Thoracic aorta (tissue), 2 donors: ENCODE measurements at places on chromosomes 2 and 18.
A peak's percentile ranks its signal among the peaks of the same experiment; 100 is the strongest.

DNA sequence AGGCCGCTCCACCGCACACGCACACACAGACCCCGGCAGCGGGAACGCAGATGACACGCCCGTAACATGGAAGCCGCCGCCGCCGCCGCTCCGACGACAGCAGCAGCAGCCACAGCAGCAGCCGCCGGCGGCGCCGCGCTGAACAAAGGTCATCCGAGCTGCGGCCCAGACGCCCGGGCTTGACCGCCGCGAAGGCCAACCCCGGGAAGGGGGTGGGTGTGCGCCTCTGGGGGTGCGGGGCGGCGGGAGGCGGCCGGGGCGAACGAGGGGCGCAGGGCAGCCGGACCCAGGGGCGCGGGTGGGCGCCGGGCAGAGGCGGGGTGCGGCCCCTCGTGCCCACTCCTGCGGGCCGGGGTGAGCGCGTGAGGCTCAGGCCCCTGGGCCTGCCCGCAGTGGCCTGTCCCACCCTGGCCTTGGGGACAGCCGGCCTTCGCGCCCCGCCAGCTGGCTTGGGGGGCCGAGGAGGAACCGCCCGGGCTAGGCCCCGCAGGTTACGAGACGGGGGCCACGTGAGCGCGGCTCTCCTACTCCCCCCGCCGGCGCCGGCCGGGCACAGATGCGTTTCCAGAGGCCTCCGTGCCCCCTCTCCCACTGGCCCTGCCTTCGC, 1.0 kb upstream of the ZNF532 start:
- H3K4me1 ChIP-seq = peaks cover 88% of the 10 kb centered on the region
- no peaks in the 10 kb centered on the region for H3K36me3 ChIP-seq
- H3K27me3 ChIP-seq = no peaks in the 10 kb centered on the region

DNA sequence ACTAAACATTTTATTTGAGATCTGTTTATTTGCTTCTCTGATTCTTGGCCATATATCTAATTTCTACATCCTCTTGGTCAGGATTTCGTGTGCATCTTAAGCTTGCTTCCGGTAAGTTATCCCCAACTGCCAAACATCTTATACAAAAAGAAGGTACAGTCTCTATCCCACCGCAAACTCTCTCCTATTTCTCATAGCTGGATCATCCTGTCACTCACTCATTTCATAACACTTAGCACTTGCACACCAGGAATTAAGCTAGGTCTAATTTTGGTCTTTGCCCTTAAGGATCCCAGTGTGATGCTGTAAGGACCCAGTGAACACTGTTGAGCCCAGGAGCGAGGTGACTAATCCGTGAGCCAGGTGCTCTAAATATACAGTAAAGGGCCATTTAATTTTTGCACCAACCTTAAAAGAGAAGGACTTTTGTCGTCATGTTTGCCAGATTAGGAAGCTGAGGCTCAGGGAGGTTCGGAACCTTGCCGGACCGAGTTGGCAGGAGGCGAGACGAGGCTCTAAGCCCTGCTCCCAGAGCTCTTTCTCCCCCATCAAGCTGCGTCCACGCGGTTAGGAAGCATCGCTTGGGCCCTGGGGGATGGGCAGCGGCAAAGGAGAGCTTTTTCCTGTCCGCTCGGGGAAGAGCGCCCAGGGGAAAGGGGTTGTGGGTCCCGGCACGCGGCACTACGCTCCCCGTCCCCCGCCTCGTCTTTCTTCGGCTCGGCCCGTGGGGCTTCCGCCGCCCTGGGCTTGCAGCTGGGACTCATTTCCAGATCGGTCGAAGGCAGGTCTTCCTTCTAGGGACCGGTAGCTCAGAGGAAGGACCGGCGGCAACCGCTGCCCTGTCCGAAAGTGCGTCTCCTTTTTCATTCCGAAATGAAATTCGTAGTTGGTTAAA, 4.1 kb upstream of the ITPRIPL1 start:
- peak overlapping the region; percentile 71 for H3K4me3 ChIP-seq
- no peaks in the 10 kb centered on the region for H3K36me3 ChIP-seq
- H3K27me3 ChIP-seq = no peaks in the 10 kb centered on the region
- H3K27ac ChIP-seq = no peak overlapping the region

DNA sequence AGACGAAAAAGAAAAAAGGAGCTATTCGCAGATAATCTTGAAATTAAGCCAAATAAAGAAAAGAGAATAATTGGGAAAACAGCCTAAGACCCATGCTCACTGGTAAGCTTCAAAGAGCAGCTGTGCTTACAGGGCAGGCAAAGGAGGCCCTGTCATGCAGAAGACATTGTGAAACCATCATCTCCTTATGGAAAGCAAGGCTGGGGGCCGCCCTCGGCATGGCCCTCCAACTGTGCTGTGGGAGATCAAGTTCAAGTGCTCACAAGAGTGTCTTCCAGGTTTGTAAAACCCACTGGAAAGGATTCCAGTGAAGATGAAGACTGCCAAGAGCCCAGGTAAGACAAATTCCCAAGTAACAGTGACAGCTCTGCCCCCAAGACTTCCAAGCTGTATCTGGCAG, 32.2 kb downstream of the ACVR1 start:
- no peaks in the 10 kb centered on the region for H3K27me3 ChIP-seq
- no peak overlapping the region for H3K4me3 ChIP-seq
- DNase-seq = no peak

GRCh38 chr2:196592331-196592910, 47.1 kb upstream of the CCDC150 start:
- DNase-seq = no peak
- peak overlapping the region; percentile 93 for H3K4me3 ChIP-seq
- H3K27me3 ChIP-seq = no peaks in the 10 kb centered on the region
- H3K36me3 ChIP-seq = no peaks in the 10 kb centered on the region
- no peaks in the 10 kb centered on the region for H3K4me1 ChIP-seq
- peak overlapping the region; percentile 42 for H3K27ac ChIP-seq

- H3K27ac ChIP-seq = no peak overlapping the region
- H3K27me3 ChIP-seq = no peaks in the 10 kb centered on the region
- H3K4me1 ChIP-seq = peaks cover 20% of the 10 kb centered on the region
- H3K4me3 ChIP-seq = no peak overlapping the region
- H3K36me3 ChIP-seq = no peaks in the 10 kb centered on the region
- no peak for DNase-seq
Observed at GRCh38 chr2:110120171-110121051, 4.8 kb upstream of the MALL start.

- H3K4me1 ChIP-seq = peaks cover 17% of the 10 kb centered on the region
- no peak for DNase-seq
- no peak overlapping the region for H3K27ac ChIP-seq
- H3K4me3 ChIP-seq = no peak overlapping the region
Observed at GRCh38 chr2:215680605-215681598, 245.0 kb upstream of the FN1 start.

DNA sequence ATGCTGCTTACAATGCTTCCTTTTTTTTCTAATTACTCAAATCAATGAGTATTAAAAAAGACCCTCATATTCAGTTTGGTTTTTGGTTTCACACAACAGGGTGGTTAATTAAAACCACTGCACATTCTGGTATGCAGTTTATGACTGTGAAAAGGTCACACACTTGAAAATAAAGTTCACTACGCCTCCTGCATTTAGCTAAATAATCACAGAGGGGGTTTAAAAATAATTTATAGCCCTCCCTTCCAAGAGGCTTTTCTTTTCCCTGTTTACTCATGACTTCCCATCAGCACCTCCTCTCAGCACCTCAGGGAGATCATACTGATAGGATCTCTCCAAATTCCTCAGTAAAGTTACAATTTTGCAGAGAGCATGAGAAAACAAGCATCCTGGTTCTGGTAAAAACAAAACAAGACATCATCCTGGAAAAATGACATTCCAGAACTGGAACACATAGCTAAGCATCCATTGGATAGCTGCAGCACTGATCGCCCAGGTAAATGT, 129.5 kb upstream of the TMEM200C start:
- no peaks in the 10 kb centered on the region for H3K4me1 ChIP-seq
- no peak overlapping the region for H3K4me3 ChIP-seq
- no peaks in the 10 kb centered on the region for H3K27me3 ChIP-seq
- H3K27ac ChIP-seq = no peak overlapping the region

GRCh38 chr2:237191714-237192081, 106.0 kb downstream of the COPS8 start:
- no peak overlapping the region for H3K4me3 ChIP-seq
- no peaks in the 10 kb centered on the region for H3K27me3 ChIP-seq
- H3K27ac ChIP-seq = no peak overlapping the region
- DNase-seq = no peak
- H3K4me1 ChIP-seq = no peaks in the 10 kb centered on the region

DNA sequence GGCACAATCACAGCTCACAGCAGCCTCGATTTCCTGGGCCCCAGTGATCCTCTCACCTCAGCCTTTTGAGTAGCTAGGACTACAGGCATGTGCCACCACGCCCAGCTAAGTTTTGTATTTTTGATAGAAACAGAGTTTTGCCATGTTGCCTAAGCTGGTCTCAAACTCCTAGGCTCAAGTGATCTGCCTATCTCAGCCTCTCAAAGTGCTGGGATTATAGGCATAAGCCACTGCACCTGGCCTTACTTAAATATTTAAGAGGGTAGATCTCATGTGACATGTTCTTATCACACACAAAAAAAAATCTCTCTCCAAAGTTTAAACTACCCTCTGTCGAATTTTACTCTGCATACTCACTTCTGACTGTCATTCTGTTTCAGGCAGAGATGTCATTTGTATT, 75.4 kb upstream of the CHRNA1 start:
- H3K36me3 ChIP-seq = no peaks in the 10 kb centered on the region
- no peak overlapping the region for H3K4me3 ChIP-seq
- DNase-seq = no peak

- no peak for DNase-seq
- H3K36me3 ChIP-seq = peaks cover 18% of the 10 kb centered on the region
- peak overlapping the region; percentile 81 for H3K27ac ChIP-seq
- peaks cover 34% of the 10 kb centered on the region for H3K4me1 ChIP-seq
Observed at GRCh38 chr2:217740178-217740577, 262.6 kb downstream of the TNS1 start.

- no peak for DNase-seq
- peaks cover 18% of the 10 kb centered on the region for H3K4me1 ChIP-seq
- H3K27me3 ChIP-seq = no peaks in the 10 kb centered on the region
- H3K4me3 ChIP-seq = no peak overlapping the region
Observed at GRCh38 chr18:10351219-10351818, 103.1 kb upstream of the APCDD1 start.

DNA sequence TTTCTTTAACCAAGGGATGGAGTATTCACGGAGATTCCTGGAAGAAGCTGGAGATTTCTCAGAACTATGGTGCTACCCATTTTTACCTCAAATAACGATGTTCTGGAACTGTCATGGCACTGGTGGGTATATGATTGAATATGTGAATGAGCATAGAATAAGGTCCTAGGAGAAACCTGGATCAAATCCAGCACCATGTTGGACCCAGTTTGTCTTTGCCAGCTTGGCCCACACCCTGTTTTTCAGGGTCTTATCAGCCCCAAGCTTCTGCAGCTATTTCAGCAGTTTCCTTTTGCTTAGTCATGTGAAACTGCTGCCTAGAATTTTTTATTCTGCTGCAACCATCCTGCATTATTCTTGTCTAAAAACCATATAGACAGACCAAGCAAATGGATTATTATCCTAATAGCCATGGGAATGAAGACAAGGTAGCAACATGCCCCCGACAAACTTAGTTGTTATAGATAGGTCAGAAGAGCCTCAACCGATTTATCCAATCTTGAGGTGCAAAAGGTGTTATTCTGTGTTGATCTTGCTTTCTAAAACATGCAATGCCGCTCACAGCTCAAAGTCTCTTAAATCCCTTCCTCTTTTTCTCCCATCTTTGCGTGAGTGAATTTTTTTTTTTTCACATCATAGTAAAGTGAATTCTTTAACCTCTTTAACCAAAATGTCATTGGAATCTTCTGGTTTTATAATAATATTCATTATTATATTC, 133.6 kb downstream of the PRPF40A start:
- no peak overlapping the region for H3K4me3 ChIP-seq
- H3K36me3 ChIP-seq = no peaks in the 10 kb centered on the region
- DNase-seq = no peak

- no peaks in the 10 kb centered on the region for H3K36me3 ChIP-seq
- H3K27ac ChIP-seq = no peak overlapping the region
- H3K4me1 ChIP-seq = no peaks in the 10 kb centered on the region
- H3K27me3 ChIP-seq = no peaks in the 10 kb centered on the region
Observed at GRCh38 chr2:1041012-1041805, 90.6 kb downstream of the SNTG2 start.

GRCh38 chr2:24021122-24021998, 11.5 kb downstream of the MFSD2B start:
- peaks cover 7% of the 10 kb centered on the region for H3K36me3 ChIP-seq
- no peak overlapping the region for H3K27ac ChIP-seq
- no peaks in the 10 kb centered on the region for H3K27me3 ChIP-seq
- H3K4me3 ChIP-seq = no peak overlapping the region

GRCh38 chr2:151289972-151290866, 751 bp upstream of the NMI start:
- peak overlapping the region; percentile 83 for H3K4me3 ChIP-seq
- H3K36me3 ChIP-seq = no peaks in the 10 kb centered on the region
- peak overlapping the region; percentile 91 for H3K27ac ChIP-seq
- H3K27me3 ChIP-seq = no peaks in the 10 kb centered on the region
